Hindlimb muscle (tissue), 1 donor: ENCODE measurements at places on chromosomes 6 and 20. TPM values are rescaled to one million over a fixed set of nuclear protein-coding genes. Genes with fewer than 3 reads are reported as not detected.

DNA sequence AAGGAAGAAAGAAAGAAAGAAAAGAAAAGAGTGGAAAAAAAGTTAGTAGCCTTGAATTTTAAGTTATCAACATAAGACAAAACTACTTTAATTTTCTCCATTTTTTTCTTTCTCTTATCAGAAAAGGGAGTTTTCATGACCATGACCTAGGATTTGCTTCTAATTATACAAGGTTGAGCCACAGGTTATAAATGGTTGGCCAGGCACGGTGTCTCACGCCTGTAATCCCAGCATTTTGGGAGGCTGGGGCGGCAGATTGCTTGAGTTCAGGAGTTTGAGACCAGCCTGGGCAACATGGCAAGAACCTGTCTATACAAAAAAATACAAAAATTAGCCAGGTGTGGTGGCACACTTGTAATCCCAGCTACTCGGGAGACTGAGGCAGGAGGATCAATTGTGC lies 7.8 kb upstream of the MTRES1 start:
- DNase-seq: no peak

The MAFB gene
- 13.4 TPM for polyA plus RNA-seq

- no peak for DNase-seq
These were observed 1383.8 kb upstream of the MAP3K7 start for GRCh38 chr6:91970700-91971099.

DNA sequence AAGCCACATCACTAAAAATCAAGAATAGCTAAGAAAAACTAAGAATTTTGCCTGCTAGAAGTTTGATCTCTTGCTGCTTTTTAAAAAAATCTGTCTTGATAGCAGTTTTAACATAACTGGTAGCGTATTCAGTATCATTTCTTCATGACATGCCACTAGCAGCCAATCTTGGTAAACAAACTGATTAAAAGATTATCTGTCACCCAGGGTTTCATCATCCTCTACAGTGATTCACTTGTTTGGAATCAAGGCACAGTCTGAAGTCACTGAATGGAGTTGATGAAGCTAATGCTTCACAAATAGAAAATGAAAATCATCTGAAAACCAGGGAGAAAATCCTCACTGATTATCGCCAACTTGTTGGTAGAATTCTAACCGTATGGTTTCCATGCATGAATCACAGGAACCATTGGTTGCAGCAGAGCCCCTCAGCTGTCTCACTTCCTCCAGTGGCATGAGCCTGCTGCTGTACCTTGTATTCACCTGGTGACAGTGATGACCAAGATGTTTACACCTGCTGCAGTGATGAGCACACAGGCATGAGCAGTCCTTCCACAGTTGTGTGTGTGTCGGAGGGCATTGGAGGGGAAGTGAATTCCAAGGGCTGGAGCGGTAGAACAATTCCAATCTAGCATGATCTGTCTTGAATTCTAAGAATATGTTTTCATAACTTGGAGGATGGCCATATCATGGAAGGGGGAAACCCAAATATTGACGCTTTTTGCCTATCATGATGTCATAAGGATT lies 275.0 kb downstream of the KHDC1L start:
- DNase-seq: no peak

The TXLNB gene
- 128 TPM for polyA plus RNA-seq

DNA sequence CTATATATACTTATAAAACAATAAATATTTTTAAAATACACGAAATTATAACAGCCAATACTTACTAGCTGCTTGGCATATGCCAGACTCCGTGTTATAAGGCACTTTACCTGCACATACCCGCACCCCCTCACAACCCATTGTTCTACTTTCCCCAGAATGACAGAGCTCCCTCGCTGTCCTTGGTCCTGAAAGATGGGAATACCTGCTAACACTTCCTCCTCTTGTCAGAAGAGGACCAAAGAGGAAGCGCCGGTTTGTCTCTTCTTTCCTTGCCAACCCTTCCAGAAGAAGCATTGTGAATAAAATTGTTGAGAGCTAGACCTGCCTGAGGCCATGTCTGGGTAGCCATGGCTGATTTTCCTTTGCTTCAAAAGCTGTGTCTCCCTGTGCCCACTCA lies 149.3 kb downstream of the PTPRT start:
- DNase-seq: peak; percentile 6

- no peak for DNase-seq
These were observed 417.1 kb downstream of the BCKDHB start for GRCh38 chr6:80523531-80523997.

DNA sequence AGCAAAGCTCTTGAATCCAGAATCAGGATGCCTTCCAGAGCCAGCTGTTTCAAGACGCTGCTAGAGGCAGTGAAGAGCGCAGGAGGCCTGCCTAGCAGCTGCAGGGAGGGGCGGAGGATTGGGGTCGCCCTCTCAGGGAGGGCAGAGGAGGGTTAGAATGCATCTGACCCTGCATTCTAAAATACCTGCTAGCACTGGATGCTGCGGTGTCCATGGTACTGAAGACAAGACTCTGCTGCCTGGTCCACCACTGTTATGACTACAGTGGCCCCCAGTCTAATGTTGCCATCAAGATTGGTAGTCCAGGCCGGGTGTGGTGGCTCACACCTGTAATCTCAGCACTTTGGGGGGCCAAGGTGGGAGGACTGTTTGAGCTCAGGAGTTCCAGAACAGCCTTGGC lies 193.7 kb upstream of the PROKR2 start:
- no peak for DNase-seq

GRCh38 chr20:46575394-46575793 lies 24.9 kb upstream of the OCSTAMP start:
- DNase-seq: no peak

DNA sequence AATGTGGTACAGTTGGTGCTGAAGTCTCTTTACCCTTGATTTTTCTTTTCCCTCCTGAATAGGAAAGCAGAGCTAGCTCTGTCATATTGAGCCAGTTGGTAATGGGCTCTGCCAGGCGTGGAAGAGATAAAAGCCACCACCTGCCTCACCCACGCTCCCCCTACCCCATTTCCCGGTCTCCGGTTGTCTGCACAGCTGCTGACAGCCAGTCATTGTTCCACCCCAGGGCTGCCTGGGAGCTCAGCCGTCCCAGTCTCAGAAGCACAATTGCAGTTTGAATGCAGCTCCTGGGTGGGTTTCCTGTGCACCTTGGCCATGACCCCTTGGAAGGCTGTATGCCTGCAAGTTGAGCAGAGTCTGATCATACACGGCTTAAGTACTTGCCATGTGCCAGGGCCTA lies 675.2 kb upstream of the FLRT3 start:
- no peak for DNase-seq

The CASS4 gene
- 6.9 TPM for polyA plus RNA-seq

- no peak for DNase-seq
These were observed 385.6 kb downstream of the CDKAL1 start for GRCh38 chr6:20919677-20920385.

- no peak for DNase-seq
These were observed 26.8 kb upstream of the SLC9A8 start for GRCh38 chr20:49785852-49786175.

DNA sequence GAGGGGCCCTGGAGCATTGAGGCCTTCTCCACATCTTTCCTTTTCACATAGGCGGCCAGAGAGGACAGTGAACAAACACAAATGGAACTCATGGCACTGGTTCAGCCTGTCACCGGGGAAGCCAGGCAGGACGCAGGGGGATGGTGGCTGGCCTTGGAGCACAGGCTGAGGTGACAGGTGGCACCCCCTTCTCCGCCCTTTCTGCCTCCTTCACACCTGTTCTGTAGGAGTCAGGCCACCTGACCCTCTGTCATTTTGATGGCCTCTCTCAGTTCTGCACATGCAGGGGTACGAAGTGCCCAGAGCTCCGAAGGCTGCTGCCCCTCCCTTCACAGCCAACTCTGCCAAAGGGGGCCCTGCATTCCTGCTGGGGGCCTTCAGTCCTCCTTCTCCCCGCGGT lies 60.8 kb downstream of the CD40 start:
- DNase-seq: no peak

- no peak for DNase-seq
These were observed 55.6 kb upstream of the NEDD9 start for GRCh38 chr6:11288065-11288464.

GRCh38 chr6:10968776-10969175 lies 75.3 kb downstream of the ELOVL2 start:
- no peak for DNase-seq

GRCh38 chr20:48242623-48243022 lies 457.3 kb upstream of the SULF2 start:
- no peak for DNase-seq

GRCh38 chr6:130815200-130816071 lies 11.8 kb upstream of the SMLR1 start:
- no peak for DNase-seq

DNA sequence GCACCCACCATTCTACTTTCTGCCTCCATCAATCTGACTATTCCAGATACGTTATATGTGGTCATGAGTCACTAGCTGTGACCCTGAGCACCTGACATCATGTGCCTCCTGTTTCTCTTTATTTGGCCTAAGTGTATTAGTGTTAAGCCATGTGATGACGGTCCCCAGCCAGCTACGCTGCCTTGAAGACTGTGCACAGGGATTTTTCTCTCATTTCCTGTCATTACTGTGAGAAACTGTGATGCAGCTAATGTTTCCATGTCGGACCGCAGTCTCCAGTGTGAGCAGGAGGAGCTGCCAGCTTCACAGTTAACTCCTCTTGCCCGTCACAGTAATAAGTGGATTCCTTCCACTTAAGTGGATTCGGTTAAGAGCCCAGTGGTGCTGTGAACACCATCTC lies 9.9 kb upstream of the SPATS1 start:
- peak; percentile 15 for DNase-seq

The SRF gene
- polyA plus RNA-seq: 48.6 TPM

GRCh38 chr6:163151212-163151611 lies 263.3 kb upstream of the QKI start:
- no peak for DNase-seq

- DNase-seq: no peak
These were observed 300.1 kb downstream of the GMDS start for GRCh38 chr6:1945235-1945832.

The FOXF2 gene
- 0.90 TPM for polyA plus RNA-seq

GRCh38 chr6:106197441-106197840 lies 111.3 kb downstream of the PRDM1 start:
- no peak for DNase-seq

GRCh38 chr6:346386-347030 lies 45.0 kb upstream of the IRF4 start:
- no peak for DNase-seq

DNA sequence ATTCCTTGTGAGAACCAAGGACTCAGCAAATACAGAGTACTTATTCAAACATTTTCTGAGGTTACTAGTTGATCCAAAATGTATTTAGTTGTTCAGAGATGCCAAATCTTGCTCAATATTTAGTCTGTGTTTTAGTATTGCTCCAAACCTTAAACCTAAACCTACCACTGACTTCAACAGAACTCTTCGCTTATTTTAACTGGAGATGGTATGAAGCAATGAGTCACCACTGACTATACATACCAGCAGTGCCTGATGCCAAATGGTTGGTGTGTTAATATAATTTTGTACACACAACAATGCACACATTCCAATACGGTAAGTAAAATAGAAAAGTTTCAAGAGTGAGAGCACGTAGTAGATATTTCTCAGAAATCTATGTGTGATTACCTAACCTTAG lies 1.9 kb upstream of the SPTLC3 start:
- DNase-seq: no peak

DNA sequence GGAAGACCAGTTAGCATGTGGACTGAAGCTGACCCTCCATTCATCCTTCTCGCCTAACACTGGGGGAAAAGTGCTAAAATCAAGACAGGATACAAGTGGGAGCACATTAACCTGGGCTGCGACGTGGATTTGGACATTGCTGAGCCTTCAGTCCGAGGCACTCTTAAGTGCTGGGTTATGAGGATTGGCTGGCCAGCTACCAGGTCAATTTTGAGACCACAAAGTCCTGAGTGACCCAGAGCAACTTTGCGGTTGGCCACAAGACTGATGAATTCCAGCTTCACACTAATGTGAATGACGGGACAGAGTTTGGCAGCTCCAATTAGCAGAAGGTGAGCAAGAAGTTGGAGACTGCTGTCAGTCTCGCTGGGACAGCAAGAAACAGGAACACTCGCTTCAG lies 20.7 kb downstream of the FUCA2 start:
- no peak for DNase-seq

DNA sequence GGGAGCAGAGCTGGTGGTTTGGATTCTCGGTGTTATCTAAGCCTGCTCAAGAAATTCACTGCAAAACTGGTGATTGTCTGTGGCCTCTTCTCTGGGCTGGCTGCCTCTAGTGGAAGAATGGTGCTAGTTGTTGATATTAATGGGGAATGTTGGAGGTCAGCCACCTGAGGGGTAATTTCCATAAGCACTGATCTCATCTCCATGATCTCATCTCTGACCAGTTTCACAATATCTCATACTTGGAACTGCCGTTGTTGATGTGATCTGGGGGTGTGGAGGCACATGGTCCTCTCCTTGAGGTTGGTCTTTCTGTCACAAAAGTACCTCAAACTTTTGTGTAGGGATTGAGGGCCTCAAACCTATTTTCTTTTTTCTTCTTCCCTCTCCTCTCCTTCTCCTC lies 102.6 kb downstream of the CD109 start:
- peak; percentile 48 for DNase-seq

GRCh38 chr6:112407101-112407590 lies 60.0 kb downstream of the RFPL4B start:
- DNase-seq: no peak

The BYSL gene
- 36.7 TPM for polyA plus RNA-seq

The CLPSL1 gene
- not detected for polyA plus RNA-seq

DNA sequence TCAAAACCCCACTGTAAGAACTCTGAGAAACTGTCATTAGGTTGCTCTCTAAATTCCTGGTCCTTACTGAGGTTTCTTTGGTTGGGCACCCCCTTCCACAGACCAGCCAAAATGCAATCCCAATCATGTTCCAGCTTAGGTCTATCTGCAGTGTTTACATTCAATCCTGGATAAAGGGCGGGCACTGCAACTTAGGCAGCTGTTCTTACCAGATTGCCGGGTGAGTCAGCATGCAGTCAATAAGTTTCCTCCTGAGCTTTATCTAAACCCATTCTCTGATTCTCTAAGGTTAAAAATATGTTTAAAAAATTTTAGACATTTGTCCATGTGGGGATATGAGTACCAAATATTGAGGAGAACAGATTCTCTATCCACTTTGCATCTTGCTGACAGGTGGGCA lies 197.8 kb downstream of the HAO1 start:
- DNase-seq: no peak

DNA sequence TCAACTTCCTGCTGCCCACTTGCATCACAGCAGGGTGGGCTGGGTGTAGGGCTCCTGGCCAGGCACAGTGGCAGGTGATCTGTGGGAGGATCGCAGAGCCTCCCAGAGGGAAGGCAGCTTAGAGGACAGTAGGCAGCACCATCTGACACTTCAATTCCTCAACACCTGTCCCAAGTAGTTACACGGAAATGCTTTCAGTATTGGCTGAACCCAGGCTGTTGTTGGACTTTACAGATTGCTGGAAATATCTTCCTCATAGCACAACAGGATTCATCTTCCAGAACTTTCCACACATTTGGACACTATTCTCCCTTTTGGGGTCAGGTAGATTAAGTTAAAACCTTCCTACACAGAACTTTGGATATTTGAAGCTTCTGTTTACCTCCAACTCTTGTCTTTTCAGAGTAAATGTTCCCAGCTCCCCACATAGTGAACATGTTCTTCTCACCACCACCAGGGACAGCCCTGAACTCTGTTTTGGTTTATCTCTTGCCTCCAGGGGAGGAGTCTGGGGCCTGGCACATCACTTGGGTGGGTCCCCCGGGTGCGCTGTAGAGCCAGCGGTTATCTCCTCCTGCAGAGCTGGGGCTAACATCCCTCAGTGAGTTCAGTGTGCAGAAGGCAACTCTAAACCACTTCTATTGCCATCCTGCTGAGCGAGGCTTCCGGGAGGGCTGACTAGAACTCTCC lies 3.5 kb upstream of the SLC22A2 start:
- no peak for DNase-seq

The UBD gene
- 0.25 TPM for polyA plus RNA-seq

The LIN28B gene
- 0.04 TPM for polyA plus RNA-seq

The RAET1E gene
- polyA plus RNA-seq: 0.45 TPM

The OR2H1 gene
- not detected for polyA plus RNA-seq
